ENCODE measurements at places on chromosomes 4 and X.

DNA sequence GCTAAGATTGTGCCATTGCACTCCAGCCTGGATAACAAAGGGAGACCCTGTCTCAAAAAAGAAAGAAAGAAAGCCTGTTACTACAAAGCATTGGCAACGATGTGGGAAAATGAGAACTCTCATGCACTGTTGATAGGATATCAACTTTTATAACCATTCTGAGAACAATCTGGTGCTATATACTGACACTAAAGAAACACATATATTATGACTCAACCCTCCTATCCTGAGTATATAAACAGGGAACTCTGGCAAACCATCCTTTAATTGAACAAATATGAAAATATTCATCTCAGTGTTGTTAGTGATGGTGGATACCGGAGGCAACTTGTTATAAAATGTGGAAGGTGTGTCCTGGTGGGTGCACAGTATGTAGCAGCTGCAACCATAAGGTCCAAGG lies 53.0 kb upstream of the SOD3 start:
- no peak for DNase-seq

- no peak for DNase-seq
Observed at GRCh38 chrX:72207366-72207765, 25.8 kb downstream of the PIN4 start.

- peak; percentile 4 for DNase-seq
Observed at GRCh38 chr4:21879187-21879586, 69.4 kb downstream of the KCNIP4 start.

GRCh38 chr4:95167805-95168204 lies 381.0 kb downstream of the UNC5C start:
- DNase-seq = no peak

GRCh38 chrX:107675823-107676555 lies 47.7 kb downstream of the PRPS1 start:
- DNase-seq = no peak

DNA sequence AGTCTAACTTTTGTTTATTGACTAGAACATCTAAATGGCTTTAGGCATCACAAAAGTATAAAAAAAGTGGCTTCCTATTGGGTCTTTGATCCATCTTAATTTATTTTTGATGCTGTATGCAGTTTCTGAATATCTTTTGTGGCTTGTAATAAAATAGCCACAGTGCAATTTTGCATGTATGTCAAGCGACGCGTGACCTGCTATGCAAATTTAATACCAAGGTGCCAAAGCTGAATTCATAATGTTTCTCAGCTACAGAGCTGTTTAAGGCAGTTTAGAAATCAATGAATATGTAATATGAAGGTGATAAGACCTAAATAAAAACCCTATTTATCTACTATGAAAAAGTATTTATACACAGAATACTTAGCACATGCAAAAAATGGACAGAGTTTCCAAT lies 197.8 kb downstream of the AFF2 start:
- DNase-seq = no peak

DNA sequence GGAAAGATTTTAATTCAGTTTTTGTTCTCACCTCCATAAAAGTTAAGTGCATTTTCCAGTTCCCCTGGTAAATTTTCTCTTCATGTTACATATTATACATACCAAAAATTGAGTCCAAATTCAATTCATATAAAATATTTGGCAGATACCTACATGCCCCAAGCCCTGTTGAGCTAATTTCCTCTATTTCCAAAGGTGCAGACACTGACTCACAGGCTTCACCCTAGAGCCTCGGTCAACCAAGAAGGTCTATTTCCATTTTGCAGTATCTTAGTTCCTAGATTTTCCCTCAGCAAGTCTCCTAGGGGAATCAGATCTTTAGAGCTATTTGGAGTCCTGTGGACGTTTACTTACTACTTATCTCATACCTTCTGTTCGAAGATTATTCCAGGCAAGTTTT lies 174.4 kb downstream of the TSPAN5 start:
- no peak for DNase-seq

DNA sequence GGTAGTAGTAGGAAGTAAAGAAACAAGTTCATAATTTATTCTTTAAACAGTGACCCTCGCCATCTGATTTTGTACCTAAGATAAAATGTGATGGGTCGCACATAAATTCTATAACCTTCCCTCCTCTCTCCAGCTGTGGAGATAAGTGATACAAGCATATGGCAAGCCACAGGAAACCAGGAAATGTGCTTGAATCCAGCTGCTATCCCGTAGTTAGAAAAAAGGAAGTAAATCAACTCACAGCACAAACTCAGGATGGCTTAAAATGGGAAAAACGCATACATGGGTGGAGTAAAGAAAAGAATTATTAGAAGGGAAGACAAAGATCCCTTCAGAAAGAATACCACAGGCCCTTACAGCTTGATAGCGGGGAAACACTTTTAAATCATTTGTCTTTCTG lies 78.2 kb downstream of the ZNF827 start:
- no peak for DNase-seq
